Cerebellum (tissue), 4 donors: ENCODE measurements at places on chromosomes 1 and 21. TPM values are rescaled to one million over a fixed set of nuclear protein-coding genes. Genes with fewer than 3 reads are reported as not detected.

Gene FBXO28
- 42.8 TPM for total RNA-seq

DNA sequence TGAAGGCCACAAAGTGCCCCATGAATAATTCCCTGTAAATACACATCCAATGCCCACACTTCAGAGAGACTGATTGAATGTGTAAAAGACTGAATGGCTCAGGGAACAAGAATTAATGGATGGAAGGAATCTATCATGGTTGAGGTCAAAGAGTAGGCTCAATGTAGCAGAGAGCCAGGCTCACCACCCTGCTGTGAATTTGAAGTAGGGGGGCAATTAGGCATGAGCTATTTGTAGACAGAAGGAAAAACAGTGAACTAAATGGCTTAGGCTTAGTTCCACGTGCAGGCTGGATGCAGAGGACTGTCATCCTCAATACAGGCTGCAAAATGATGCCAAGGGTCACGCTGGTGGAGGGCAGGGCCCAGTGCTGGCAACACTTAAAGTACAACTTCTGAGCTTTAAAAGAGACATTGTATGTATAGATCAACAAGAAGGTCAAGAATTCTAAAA is 22.9 kb upstream of the IGSF3 start:
- no peak for DNase-seq

- DNase-seq, result no peak
These were observed 31.7 kb downstream of the LAMB3 start for GRCh38 chr1:209620487-209620884.

DNA sequence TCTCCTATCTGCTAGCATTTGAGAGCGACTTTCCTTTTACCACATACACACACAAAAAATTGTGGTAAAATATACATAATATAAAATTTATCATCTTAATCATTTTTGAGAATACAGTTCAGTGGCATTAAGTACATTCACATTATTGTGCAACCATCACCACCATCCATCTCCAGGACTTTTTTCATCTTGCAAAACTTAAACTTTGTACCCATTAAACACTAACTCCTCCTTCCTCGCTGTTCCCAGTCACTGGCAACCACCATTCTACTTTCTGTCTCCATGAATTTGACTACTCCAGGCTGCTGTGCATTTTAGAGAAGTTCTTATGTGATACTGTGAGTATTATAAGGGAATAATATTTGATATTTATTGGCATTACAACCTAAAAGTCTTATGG is 181.3 kb downstream of the C1orf21 start:
- DNase-seq, result no peak
